ENCODE measurements at places on chromosomes 11 and 22.

DNA sequence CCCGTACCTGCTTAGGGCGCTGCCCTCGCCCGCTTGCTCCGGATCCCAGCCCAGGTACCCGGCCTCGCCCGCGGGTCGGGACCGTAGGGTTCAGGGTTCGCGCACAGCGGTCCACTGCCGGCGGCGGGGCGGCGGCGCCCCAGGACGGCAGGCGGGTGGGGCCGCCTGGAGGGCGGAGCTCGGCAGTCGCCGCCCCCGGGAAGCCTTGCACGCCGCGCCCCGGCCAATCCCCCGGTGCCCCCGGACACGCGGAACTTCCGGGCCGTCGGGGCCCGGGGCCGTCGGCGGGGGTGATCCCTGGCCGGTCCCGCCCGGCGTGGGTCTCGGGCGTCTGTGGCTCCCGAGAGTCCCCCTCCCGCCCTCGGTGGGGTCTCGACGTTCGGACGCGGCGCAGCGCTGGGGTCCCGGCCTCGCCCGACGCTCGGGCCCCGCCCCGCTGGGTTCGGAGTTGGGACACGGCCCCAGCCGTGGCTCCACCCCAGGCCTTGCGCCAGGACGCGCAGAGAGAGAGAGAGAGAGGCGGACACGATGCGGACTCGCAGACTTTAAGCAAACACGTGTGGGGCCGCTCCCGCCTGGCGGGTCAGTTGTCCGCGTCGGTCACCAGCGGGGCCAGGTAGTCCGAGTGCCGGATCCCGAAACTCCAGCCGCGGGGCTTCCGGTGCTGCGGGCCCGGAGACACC is at the start of gene TYMP:
TSS of gene TYMP (minus strand) at position 116 of the 683 bp plus-strand sequence. CDS start 303 bp downstream, outside the sequence.
- DNase-seq, result peak; percentile 73

GRCh38 chr11:32935462-32936029 is 42.9 kb downstream of the QSER1 start:
- no peak for DNase-seq

DNA sequence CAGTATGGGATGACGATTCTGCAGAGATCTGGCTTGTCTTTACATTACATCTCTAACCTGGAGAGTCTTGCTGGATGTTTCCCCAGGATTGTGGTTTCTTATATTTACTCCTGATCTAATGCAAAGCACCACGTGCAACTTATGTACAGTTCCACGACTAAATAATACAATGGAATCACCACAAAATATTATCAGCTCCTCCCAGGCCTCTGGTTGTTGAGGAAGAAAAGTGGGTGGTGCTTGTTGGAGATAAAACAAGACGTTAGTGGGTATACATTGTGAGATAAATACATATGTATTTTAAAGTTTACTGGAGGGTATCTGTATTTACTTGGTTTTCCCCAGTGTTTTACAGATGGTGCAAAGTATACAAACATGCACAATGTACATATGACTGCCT is 569.7 kb downstream of the NTM start:
- no peak for DNase-seq

DNA sequence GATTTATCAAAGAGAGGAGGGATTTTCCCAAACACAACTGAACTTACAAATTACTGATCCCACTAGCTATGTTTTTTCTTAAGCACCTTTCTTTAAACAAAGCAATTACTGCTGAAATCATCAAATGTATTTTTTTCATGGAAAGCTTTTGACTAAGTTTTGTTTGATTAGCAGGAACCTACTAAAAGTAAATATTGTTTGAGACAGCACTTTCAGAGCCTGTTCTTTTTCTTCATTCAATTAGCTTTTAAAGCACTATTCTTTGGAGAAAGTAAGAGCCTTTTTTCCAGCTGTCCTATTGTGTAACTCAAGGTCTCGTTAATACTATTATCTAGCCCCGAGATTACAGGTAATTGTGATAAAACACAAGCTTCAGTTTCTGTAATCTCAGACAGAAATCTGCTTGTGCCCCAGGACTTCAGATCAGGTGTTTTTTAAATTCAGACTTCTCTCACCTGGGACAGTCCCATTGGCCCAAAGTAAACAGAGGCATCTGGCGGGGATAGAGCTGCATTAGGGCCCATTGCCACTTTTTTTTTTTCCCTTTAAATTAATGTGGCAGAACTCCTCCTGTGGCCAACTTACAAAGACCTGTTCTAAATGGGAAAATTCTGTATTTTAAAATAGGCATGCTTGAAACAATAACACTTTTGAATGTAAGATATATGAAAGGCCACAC is 11.0 kb downstream of the CSTPP1 start:
- no peak for DNase-seq

GRCh38 chr11:100866453-100866852 is 179.4 kb downstream of the ARHGAP42 start:
- no peak for DNase-seq

- no peak for DNase-seq
Measured at GRCh38 chr22:21075516-21076138, 29.9 kb downstream of the LRRC74B start.

- DNase-seq, result no peak
Measured at GRCh38 chr11:110092111-110092514, 1.1 kb upstream of the ZC3H12C start.

DNA sequence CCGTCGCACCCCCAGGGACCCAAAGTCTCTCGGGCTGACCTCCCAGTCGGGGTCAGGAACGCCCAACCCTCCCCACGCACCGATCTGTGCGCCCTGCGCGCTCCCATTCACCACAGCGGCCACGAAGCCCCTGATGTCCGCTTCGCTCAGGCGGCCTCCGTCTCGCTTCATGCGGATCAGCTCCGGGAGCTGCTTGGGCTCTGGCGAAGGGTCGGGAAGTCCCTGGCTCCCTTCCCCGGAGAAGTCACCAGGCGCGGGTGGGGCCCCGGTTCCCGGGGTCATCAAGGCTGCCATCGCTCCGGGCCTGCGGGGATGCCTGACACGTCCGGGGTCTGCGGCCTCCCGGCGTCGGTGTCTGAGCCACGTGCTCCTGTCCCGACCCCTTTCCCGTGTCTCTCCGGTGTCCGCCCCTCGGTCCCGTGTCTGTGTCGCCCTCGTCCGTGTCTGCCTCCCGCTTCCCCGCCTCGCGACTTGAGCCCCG is 356 bp downstream of the TYMP start:
- no peak for DNase-seq

- no peak for DNase-seq
Measured at GRCh38 chr11:9973921-9974320, 310.0 kb downstream of the SWAP70 start.

DNA sequence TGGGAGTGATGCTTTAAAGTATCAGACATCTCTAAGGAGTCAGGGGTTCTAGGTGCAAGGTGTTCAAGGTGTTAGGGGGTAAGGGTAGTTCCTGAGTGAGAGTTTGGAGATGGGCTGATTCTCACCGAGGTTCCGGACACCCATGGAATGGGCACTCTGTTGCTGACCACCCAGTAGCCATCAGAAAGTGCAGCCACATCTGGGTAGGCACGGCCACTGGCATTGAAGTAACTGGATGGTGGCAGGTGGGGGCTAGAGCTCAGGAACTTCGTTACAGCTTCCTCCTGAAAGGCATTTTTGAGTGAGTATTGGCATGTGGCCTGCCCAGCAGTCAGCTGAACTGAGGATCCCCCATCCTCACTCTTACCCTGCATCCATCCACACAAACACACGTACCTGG is 3.0 kb upstream of the TAF10 start:
- no peak for DNase-seq

Data from CD4-positive, alpha-beta T cell treated with Interleukin-17A for 1 hour (primary cell).